MCF 10A (cell line): ENCODE measurements at places on chromosomes 12 and 14. TPM values are rescaled to one million over a fixed set of nuclear protein-coding genes. Genes with fewer than 3 reads are reported as not detected.
A peak's percentile ranks its signal among the peaks of the same experiment; 100 is the strongest.

- peak overlapping the region; percentile 49 for H3K27ac ChIP-seq
- H3K36me3 ChIP-seq, result peaks cover 6% of the 10 kb centered on the region
- peak; percentile 79 for DNase-seq
- H3K27me3 ChIP-seq, result no peaks in the 10 kb centered on the region
- peak overlapping the region; percentile 82 for H3K4me3 ChIP-seq
These were observed 11.3 kb upstream of the ABHD12B start for GRCh38 chr14:50860478-50861086.

DNA sequence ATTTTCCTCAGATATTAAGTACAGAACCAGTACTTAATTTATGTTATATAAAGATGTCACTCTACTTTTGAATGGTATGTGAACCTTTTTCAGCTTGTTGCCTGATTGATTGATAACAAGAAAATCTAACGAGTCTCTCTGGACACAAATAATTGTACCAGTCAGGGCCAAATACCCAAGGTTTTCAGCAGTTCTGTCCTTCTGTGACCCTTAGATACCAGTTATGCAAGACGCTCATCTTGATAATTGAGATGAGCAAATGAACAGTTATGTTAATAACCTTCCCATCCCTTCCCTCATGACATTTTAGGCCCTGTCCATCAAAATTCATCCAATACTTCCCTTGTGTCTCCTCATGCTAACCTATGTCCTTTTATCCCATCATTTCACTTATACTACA, 185.9 kb upstream of the G2E3 start:
- no peak overlapping the region for H3K4me3 ChIP-seq
- no peak for DNase-seq
- peaks cover 24% of the 10 kb centered on the region for H3K27me3 ChIP-seq
- no peaks in the 10 kb centered on the region for H3K4me1 ChIP-seq
- no peak overlapping the region for H3K27ac ChIP-seq

Gene G2E3
- total RNA-seq, result 34.1 and 34.7 TPM in 2 replicates

Gene FOXA1
- total RNA-seq, result 8.6 and 11.2 TPM in 2 replicates

Gene FAIM2
- not detected in 2 replicates for total RNA-seq
